Esophagus squamous epithelium (tissue), 5 donors: ENCODE measurements at places on chromosomes 7 and 10.

DNA sequence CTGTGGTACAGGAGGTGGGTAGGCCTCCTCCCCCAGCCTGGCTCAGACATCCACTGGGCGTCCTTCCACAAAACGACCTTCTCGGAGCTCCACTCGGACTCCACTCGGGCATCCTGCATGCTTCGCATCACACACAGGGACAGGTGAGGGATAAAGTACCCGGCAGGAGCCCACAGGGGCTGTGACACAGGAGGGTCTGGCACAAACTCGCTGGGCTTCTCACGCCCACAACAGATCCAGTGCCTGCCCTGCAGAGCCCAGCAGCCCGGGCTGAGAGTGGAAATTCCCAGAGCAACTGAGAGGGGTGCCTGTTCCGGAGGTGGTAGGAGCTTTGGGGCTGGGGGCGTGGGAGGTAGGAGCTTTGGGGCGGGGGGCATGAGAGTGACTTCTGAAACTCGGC, 108.4 kb downstream of the MKI67 start:
- DNase-seq = no peak

DNA sequence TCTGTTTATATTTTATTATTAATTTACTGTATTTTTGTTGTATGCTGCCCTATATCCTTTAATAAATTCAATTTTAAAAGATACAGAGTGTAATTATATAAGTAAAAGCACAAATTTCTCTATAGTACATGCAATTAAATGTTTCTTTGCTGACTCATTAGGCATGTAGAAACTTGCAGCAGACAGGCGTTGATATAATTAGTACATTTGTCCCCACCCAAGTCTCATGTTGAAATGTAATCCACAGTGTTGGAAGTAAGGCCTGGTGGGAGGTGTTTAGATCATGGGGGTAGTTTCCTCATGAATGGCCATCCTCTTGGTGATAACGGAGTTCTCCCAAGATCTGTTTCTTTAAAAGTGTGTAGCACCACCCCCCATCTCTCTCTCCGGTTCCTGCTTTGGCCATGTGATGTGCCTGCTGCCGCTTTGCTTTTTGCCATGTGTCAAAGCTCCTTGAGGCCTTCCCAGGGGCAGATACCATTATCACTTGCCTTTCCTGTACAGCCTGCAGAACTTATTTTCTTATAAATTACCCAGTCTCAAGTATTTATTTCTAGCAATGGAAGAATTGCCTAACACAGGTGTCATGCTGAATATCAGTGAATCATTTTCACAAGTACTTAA, 63.7 kb downstream of the TSPAN12 start:
- no peak for DNase-seq

GRCh38 chr7:28497009-28497408, 84.7 kb downstream of the CREB5 start:
- no peak for DNase-seq

DNA sequence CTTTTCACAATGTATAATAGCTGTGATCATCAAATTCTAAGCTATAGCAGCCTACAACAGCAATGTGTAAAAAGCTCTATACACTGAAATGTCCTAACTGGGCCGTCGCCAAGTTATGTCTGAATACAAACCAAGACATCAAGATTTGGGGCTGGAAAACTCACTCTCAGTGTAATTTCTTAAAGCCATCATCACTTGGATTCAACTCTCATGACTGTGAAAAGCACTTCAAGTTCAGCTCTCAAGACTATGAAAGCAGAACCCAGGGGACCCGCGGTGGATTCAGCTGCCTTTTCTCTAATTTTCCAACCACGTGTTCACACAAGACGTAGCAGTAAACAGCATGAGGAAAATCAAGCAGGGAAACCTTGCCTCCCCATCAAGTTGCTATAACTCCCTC, 15.8 kb upstream of the ZNRF2 start:
- DNase-seq = no peak

- DNase-seq = no peak
Observed at GRCh38 chr10:48973065-48973464, 33.4 kb upstream of the LRRC18 start.

DNA sequence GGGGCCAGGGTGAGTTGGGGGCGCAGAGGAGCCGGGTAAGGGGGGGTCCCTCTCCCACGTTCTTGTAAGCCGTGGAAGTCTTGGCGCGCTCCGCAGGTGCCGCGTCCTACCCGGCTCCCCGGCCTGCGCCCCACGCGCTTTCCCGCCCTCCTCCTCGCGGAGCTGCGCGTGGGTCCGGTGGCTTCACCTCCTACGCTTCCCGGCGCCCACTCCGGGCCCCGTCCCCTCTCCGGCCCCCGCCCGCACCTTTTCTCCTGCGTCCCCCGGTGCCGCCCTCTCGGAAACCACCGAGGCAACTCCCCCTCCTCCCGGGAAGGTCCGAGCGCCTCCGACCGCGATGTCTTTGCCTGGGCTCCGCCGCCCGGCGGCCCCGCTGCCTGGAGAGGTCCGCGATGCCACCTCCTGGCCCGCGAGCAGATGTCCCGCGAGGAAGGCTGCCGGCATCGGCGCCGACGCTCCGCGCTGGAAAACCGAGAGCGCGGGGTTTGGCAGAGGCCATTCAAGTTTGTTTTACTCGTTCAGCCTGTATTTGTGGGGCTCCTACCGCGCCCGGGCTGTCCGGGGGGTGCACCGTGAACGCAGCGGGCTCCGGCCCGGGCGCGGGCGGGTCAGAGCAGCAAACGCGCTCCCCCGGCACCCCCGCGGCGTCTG, 2.4 kb upstream of the NKX6-2 start:
- no peak for DNase-seq

GRCh38 chr7:20374399-20374798, 43.7 kb downstream of the ITGB8 start:
- DNase-seq = no peak

- no peak for DNase-seq
Observed at GRCh38 chr7:30074422-30075030, 46.3 kb downstream of the PLEKHA8 start.

DNA sequence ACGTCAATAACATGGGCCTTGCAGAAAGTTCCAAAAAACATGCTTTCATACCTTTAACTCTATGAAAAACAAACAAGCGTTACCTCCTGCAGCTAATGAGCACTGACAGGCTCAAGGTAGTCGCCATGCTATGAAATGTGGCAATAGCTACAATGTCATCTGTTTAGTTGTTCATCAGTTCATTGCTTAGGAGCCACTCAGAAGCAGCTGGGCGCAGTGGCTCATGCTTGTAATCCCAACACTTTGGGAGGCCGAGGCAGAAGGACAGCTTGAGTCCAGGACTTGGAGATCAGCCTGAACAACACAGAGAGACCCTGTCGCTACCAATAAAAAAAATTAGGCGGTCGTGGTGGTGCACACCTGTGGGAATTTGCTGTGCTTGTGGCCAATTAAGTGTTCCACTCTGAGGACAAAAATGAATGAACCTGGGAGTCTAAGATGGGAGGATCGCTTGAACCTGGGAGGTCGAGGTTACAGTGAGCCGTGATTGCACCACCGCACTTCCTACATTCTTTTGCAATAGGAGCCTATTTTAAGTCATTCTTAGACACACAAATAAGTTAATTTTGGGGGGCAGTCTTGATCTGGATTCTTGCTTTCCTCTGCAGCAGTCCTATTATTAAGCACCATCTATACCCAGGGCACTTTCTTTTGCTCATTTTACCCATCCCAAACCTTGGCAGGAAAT, 276.2 kb upstream of the KLF14 start:
- DNase-seq = no peak

- DNase-seq = no peak
Observed at GRCh38 chr7:36165059-36165458, 12.0 kb downstream of the EEPD1 start.

DNA sequence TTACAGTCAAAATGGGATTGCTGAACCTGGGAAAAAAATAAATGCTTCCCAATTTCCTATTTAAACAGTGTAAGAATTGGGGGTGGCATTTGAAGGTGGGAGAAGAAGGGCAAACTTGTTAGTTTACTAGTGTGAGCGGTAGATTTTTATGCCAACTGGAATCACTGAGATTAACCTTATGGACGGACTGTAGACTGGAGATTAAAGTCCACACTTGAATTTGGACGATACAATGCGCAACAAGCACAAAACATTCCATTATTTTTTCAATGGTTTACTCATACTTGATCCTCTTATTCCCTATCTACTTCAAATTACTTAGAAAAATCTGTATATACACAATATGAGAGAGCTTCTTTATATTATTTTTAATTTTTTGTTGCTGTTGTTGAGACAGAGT, 269.6 kb upstream of the KLF14 start:
- no peak for DNase-seq

DNA sequence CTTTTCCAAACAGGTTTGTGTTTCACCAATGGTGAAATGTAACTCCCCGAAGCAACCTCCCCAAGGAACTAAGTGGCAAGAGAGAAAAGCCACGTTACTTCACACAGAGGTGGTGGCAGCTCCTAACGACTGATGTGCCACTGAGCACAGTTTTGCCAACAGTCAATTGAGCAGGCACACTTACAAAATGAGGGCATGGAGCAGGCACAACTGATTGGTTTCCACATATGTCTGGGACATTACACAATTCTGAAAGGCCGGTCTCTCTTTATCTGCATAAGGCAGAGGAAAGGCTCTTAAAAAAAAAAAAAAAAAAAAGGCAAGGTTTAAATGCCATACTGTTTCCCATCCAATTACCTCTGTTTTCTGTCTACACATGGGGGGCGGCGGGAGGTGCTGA, 86.7 kb downstream of the GFRA1 start:
- no peak for DNase-seq

DNA sequence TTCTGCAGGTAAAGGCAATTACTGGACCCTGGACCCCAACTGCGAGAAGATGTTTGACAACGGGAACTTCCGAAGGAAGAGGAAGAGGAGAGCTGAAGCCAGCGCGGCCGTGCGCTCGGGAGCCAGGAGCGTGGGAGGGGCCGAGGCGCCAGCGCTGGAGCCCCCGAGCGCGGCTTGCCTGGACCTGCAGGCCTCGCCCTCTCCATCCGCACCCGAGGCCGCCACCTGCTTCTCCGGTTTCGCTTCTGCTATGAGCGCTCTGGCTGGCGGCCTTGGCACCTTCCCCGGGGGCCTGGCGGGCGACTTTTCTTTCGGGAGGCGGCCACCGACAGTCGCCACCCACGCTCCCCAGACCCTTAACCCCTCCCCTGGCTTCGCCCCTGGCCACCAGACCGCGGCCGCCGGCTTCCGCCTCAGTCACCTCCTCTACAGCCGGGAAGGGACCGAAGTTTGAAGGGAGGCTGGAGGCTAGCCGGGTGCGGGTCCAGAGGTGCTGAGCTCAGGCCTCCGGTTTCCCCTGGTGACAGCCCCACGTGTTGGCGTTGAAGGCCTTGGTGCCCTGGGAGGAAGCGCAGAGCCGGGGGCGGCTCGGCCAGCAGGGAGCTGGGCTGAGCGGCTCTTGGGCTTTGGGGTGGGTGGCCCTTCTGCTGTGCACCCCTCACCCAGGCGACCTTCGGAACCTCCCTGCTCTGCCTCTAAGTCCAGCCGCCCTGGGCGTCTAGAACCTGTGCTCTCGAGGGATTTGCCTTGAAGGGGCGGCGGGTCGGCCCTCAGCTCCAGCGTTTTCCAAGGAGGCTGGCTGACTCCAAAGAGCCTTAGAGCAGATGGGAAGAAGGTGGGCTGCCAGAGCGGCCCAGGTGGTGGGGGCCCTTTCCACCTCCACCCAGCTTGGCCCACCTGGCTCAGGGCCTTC, 1.8 kb downstream of the FOXI2 start:
- DNase-seq = no peak

DNA sequence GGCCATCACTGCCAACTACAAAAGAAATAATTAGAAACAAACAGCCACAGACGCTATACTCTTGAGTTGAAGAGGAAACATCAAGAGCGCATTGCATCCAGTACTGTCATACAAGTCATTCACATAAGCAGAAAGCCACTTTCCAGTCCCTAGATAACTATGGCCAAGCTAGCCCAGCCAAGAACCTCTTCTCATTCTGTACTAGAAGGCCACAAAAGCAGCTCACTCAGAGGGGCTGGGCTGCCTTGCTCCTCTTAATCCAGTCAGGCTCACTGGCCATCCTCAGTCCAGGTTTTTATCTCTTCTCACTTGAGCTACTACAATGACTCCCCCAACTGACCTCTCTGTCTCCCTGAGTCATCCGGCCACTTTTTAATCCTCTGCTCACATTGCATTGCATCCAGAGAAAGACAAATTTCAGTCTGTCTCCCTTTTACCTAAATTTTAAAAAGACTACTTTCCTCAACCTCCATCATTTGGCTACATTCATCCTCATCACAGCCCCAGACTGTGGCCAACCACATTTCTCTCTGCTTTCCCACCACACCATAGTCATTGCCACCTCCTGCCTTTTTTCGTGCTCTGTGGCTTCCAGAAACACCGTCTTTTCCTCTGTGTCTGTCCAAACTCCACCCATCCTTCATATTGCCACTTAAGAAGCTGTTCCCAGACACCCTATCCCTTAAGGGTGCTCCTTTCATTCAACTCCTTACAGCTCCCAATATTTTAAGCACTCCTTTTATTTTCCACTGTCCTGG, 25.0 kb downstream of the PPP1R3C start:
- DNase-seq = no peak

- no peak for DNase-seq
Observed at GRCh38 chr7:24717694-24718320, 39.5 kb downstream of the GSDME start.

- no peak for DNase-seq
Observed at GRCh38 chr10:131998845-131999681, 17.3 kb upstream of the BNIP3 start.

DNA sequence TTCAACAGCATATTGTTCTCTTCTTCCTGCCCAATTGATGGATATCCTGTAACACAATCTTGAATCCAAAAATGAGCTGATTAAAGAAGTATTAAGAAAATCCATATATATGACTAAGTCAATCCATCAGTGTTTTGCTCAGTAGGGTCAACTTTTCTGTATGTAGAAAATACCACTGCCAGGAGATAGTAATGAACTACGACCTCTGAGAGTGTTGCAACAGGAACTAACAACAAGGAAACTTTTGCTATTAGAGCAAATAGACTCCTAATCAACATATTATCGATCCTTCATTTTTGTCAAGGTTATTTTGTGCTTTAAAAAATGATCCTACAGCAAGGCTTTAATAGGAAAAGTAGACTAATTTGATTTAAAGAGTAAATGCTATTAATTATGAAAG, 405.3 kb upstream of the ETV1 start:
- no peak for DNase-seq

DNA sequence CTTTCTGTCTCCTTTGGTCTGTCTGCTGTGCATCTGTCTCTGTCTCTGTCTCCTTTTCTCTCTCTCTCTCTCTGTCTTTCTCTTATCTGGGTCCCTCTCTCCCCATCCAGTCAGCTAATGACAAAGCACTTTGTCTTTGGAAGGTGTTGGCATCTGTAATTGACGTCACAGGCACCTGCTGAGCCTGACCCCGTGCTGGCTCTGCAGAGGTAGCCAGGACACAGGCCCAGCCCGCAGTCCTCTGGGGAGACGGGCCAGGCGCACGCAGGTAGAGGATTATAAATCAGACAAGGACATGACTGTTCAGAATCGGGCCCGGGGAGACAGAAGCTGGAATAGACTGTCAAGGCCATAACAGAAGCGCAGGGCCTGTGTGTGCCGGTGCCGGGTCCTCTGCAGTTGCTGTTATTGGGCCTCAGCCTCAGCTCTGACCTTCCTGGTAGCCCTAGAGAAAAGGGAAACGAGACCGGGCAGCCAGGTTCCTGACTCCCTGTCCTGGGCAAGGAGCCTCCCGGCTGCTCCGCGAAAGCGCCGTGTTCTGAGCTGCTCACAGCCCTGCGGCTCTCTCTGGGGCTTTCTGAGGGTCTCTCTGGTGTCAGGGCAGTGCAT, 10.7 kb upstream of the PSMG3 start:
- no peak for DNase-seq

GRCh38 chr10:546451-546850, 143.0 kb downstream of the DIP2C start:
- DNase-seq = no peak

GRCh38 chr7:94449151-94449725, 54.5 kb downstream of the COL1A2 start:
- DNase-seq = no peak
